ENCODE measurements at places on chromosomes 2 and 18.

- DNase-seq: no peak
Observed at GRCh38 chr2:27441226-27441926, 805 bp upstream of the KRTCAP3 start.

DNA sequence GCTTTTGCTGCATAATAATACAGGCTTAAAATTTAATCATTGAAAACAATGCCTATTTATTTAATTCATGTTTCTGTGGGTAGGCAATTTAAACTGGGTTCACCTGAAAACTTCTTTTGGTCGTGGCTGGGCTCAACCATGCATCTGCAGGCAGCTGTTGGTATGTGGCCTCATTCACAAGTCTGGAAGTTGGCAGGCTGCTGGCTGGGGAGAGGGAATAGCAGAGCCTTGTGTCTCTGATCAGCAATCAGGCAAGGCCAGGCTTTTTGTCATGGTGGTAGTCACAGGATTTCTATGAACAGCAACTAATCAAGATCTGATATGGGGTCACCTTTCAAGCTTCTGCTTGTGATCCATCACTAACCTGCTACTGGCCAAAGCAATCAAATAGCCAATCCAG is 130.1 kb upstream of the KCNJ3 start:
- no peak for DNase-seq

- no peak for DNase-seq
Observed at GRCh38 chr2:101305492-101306078, 2.9 kb downstream of the RNF149 start.

DNA sequence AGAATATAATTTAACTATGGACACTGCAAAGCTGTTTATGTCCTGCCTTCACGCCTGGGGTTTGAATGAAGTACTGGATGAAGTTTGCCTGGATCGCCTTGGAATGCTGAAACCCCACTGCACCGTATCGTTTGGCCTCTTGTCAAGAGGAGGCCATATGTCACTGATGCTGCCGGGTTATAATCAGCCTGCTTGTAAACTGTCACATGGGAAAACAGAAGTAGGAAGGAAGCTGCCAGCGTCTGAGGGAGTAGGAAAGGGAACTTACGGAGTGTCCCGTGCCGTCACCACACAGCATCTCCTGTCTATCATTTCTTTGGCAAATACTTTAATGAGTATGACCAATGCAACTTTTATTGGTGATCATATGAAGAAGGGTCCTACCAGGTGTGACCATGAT is 105.8 kb downstream of the WDR7 start:
- no peak for DNase-seq

DNA sequence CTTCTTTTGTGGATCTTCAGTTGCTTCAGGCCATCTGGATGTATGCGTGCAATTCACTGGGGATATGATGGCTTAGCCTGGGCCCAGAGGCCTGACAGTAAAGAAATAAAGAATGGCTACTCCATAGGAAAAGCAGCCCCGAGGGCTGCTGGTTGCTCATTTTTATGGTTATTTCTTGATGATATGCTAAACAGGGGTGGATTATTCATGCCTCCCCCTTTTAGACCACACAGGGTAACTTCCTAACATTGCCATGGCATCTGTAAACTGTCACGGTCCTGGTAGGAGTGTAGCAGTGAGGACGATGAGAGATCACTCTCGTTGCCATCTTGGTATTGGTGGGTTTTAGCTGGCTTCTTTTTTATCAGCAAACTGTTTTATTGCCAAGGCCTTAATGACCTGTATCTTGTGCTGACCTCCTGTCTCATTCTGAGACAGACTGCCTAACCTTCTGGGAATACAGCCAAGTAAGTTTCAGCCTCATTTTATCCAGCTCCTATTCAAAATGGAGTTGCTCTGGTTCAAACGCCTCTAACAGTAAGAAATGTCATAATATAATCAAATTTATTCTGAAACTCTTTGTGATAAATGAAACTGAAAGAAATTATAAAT is 60.5 kb downstream of the DSEL start:
- no peak for DNase-seq

- DNase-seq: no peak
Observed at GRCh38 chr2:220493871-220494525, 866.6 kb downstream of the SLC4A3 start.

DNA sequence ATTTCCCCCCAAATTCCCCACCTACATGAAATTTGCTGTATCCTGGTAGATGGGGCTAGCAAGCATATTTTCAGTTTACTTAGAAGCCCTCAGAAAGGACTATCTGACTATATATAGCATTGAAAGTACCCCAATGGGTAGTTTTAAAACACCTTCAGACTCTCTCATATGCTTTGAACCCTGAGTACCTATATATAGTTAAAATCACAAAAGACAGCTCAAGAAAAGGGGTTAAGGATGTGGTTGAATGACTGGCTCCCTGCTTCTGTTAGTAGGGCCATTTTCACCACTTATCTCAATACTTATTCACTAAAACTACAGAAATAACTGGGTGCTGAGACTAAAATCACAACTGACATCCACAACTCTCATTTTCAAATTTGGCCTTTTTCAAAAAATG is 18.5 kb downstream of the WDPCP start:
- no peak for DNase-seq

DNA sequence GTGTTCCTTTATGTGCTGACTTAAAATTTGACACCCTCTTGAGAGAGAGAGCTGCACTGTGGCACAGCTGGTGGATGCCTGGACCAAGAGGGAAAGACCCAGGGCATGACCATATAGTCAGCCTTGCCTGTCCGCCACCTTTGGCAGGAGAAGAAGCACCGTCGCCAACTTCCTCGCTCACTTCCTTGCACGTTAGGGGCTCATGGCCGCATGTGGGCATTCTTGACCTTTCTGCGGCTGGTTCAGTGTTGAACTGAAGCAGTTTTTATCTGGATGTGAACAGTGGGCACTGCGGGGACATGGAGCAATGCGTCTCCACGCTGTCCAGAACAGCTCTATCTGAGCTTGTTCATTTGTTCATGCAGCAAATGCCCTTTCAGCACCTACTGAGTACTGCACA is 66.9 kb downstream of the TRAPPC12 start:
- DNase-seq: no peak

- no peak for DNase-seq
Observed at GRCh38 chr2:113057117-113057516, 1.9 kb upstream of the IL36RN start.

DNA sequence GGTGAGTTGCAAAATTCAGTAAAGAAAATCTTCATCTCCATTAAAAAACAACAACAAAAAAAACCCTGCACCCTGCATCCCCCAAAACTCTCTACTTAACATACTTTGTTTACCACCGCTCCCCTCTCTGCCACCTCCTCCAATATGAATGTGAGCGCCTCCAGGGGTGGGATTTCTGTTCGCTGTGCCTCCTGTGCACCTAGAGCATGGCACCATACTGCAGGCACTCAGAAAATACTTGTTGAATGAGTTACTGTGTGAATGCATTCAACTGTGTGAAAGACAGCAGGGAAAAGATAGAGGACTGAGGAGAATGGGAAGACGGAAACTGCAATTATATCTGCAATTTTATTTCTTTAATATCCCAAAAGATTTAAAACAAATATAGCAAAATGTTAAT is 4.5 kb downstream of the CEBPZ start:
- DNase-seq: no peak

- DNase-seq: no peak
Observed at GRCh38 chr2:85838181-85838580, 50.6 kb downstream of the ST3GAL5 start.

GRCh38 chr2:18546567-18546966 is 13.9 kb downstream of the RDH14 start:
- DNase-seq: no peak

GRCh38 chr2:120005834-120006521 is 6.9 kb upstream of the EPB41L5 start:
- DNase-seq: no peak

- no peak for DNase-seq
Observed at GRCh38 chr18:2392446-2392845, 178.9 kb downstream of the METTL4 start.

DNA sequence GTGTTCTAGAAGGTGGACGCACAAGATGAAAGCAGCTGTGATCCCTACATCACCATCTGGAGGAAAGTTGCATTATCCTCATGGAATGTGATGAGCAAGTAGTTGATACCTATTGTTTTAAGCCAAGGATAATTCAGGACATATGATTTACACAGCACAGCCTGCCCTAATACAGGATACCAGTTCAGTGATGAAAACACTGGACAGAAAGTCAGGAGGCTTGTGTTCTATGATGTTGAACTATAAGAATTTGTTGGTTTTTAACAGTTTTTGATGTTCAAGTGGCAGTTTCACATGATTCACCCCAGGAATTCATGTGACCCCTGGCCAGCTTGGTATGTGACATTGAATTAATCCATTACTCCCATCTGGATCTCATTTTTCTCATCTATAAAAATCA is 6.2 kb upstream of the CHST10 start:
- no peak for DNase-seq

DNA sequence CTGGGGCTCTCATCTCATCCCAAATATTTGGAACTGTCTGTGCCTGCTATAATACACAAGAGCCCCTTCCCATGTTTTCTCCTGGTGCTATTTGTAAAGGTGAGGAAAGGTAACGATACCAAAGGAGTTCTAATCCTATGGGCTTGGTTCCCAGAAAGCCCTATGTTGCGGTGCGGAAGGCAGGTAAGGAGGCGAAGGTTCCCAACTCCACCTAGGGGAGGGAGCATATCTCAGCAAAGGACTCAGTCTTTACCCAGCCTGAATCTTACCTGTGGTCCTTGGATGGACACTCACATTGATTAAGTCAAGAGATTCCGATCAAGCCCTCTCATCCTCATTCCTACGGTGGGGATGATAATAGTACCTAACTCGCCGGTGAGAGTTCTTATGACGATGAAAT is 140.1 kb downstream of the BCL2 start:
- no peak for DNase-seq

GRCh38 chr18:9914334-9914583 is 443 bp downstream of the VAPA start:
- no peak for DNase-seq

- DNase-seq: no peak
Observed at GRCh38 chr18:30679285-30679930, 363.1 kb downstream of the DSC3 start.

GRCh38 chr2:225400060-225400511 is 576 bp downstream of the NYAP2 start:
- DNase-seq: no peak

DNA sequence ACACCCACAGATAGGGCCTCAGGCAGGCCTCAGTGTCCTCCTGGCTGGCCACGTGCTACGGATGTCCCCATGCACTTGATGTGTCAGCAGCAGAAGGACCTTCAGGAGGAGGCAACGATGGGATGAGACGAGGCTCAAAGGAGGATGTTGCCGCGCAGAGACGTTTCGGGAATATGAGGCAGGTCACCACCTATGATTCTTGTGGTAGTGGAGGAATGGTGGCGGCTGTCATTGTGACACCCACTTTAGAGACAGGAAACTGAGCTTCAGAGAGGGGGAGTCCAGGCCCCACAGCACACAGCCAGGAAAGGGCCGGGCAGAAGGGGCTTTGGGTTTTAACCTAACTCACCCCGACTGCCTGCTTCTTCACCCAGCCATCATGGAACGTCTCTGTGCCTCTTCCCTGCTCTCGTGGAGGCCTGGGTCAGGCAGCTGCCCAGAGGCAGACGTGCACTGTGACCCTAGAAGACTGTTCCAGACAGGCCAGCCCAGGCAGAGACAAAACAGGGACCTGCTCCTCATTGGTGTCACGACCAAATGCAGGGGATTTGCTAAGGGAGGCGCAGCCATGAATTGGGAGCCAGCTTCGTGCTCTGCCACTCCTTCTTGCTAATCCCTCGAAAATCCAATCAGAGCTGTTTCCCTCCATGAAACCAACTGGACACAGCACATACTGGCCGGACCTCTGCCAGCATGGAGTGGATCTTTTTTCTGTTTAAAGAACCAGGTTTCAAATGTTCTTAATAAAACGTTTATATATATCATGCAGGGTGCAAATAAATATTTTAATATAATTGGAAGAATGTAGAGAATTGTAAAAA is 169.2 kb downstream of the ASB1 start:
- DNase-seq: no peak

GRCh38 chr2:10410001-10410822 is 37.9 kb downstream of the ODC1 start:
- DNase-seq: no peak

GRCh38 chr2:136767030-136767429 is 1.7 kb downstream of the THSD7B start:
- no peak for DNase-seq

DNA sequence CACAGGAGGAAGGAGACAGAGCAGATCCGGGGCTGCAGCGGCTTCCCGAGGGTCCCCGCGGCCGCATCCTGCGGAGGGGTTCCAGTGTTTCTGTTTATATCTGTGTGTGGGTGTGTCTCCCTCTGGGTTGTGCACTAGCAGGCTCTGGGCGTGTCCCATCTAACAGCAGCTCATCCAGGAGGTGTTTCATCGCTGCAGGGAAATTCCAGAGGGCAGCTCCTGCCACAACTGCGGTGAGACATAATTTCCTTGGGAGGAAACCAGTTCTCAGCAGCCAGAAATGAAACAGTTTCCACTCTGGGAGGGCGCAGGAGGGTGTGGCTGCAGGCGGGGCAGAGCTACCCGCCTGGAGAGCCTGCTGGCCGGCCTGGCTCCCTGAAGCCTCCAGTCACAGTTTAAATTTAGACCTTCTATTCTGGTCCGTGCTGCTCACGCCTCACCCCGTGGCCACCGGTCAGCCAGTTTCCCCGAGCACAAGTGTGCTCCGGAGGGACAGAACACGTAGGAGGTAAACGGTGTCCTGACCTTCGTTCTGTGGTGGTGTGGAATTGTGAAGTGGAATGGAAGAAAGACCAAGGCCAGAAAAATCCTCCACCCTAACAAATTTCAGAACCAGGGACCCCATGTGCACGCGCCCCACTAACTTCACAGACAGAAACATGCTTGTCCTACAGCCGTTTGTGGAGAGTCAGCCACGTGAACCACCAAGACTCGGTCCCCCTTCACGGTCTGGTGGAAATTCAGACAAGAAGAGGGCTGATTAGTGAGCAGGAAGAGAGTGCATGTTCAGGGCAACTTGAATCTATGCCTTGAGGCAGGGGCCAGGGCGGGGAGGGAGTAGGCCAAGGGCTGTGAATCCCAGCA is 50.2 kb downstream of the TEX44 start:
- DNase-seq: no peak

DNA sequence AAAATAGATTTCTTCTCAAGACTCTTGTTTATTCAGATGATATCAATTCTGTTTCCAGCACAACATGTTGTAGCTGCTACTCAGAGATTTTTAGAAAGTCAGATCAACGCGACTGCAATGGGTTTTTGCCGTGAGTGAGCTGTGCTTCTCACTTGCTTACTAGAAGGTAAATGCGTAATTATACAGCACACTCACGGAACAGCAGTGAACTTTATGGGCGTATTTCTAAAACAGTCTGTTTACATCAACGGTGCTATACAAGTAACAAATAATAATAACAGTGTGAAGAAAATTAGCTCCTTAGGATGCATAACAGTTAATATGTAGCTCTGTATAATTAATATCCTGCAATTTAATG is 533.6 kb downstream of the RNF144A start:
- no peak for DNase-seq

DNA sequence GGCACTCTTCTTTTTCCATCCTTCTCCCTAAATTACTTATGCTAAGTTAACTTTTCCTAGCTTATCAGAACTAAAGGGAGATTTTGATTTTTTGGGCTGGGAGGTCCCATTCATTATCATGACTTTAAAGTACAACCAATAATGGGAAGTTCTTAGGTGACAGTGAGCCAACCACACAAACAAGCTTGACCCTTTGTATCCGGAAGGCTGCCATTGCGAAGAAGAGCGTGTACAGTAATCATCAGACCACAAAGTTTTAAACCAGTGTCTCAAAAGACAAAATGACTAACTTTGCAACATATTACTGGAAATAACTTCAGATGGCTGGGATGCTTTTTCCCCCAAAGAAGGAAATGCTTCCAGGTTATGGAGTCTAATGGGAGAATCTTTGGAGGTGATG is 298.1 kb downstream of the TGIF1 start:
- no peak for DNase-seq
